ENCODE measurements at places on chromosomes 12 and 14. TPM values are rescaled to one million over a fixed set of nuclear protein-coding genes. Genes with fewer than 3 reads are reported as not detected.

DNA sequence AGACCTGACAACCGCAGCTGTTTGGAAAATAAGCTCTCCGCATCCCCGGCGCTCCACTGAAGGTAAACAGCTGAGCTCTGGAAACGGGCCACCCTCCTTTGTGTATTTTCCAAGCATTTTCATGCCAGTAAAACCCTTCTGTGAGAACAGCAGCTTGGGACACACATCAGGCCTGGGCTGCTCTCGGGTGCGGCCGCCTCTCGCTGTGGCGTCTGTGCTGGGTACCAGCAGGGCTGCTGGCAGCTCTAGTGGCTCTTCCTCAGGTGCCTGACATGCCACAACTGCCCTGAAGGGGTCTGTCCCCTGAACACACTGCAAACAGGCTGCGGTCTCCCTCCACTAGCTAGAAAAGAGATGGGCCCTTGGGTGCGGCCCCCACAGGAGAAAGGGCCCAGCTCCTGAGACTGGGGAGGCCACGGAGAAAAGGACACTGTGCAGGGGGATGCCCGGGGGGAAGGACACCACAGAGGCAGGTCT lies 96.3 kb downstream of the ITPK1 start:
- no peak for DNase-seq

DNA sequence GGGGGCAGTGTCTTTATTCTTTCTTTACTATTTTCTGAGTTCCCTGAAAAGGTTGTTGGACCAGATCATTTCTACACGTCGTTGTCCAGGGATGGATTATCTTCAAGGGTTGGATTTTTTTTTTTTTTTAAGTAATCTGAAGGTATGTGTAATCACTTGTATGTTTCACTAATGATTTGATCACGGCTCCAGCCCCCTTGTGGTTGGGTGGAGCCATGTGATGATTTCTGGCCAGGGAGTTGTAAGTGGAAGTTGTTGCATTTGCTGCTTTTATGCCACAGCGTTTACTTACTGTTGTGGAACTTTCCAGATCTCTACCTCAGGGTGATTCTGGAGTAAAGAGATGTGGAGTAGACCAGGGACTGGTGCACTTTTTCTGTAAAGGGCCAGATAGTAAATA lies 390.3 kb downstream of the AACS start:
- no peak for DNase-seq

Gene FGD4
- total RNA-seq: 2.8 TPM

GRCh38 chr12:75489613-75490210 lies 9.2 kb downstream of the GLIPR1 start:
- no peak for DNase-seq

- DNase-seq: no peak
Observed at GRCh38 chr12:43416981-43417380, 135.0 kb downstream of the ADAMTS20 start.

DNA sequence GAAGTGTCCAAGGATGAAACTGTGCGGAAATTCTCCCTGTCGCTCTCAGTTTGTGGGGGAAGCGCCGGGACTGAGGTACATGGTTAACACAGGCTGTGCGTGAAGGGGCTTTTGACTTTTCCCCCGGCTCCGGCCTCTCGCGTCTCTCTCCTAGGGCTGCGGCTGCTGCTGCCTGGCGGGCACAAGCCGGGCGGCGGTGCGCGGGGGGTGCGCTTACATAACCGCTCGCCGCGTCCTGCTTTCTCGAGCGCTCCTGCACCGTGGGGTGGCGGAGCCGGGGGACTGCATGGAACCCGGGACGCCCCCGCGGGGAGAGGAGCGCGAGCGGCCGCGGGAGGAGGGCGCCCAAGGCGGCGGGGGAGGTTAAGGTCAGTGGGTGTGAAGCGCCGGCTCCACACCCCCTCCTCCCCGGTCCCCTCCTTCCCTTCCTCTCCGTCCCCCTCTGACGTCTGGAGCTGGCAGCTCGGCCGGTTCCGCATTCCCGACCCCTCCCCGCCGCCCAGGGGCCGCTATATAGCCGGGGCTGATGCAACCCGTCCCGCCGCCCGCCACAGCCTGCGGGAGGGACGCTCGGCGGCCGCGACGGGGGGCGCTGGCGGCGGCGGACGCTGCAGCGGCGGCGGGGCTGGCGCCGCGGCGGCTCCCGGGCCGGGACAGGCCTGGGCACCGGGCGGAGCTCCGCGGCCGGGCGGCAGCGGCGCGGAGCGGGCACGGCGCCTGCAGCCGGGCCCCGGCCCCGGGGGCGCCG lies at the start of gene JDP2:
Gene JDP2, plus strand, starts transcription at position 541 of the 748 bp plus-strand sequence. CDS start 9,899 bp downstream, outside the sequence.
- DNase-seq: peak; percentile 81

DNA sequence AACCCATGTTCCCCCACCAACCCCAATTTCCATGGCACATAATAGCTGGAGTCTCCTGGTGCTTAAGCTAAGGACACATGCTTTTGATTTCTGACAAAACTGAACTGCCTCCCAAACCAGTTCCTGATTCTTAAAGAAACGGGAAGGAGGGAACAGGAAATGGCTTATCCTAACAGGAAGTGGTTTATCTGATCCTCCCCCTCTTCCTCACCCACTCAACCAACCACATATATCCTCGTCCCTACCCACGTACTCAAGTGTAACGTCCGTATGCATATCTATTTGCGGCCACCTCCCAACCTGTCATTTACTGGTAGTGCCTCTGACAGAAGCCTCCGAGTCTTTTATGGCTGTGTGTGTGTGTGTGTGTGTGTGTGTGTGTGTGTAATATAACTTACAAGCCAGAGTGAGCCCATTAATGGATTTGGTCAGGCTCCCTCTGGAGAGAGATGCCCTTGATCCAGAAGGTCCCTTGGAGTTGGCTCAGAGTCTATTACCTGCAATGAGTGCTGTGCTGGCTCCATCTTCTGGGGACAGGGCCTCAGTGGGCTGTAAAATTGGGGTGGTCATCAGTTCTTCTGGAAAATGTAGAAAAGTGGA lies 7.7 kb downstream of the DAZAP2 start:
- DNase-seq: peak; percentile 16

DNA sequence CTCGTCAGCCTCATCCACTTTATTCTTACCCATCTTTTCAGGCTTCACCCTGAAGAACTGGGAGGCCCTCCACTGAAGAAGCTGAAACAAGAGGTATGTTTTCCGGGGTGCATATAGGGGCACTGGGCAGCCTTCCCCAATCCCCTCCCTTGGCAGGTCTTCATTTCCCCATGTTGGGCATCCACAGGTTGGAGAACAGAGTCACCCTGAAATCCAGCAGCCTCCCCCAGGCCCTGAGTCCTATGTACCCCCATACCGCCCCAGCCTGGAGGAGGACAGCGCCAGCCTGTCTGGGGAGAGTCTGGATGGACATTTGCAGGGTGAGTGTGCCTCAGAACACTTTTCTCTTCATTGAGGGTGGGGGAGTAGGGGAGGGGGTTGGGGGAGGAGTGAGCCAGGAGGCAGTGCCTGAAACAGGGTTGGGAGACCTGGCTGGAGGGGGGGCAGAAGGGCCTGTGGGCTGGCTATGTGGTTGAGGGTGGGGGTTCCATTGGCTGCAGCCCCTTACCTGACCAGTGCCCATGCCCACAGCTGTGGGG lies 4.0 kb downstream of the NAB2 start:
- DNase-seq: no peak

DNA sequence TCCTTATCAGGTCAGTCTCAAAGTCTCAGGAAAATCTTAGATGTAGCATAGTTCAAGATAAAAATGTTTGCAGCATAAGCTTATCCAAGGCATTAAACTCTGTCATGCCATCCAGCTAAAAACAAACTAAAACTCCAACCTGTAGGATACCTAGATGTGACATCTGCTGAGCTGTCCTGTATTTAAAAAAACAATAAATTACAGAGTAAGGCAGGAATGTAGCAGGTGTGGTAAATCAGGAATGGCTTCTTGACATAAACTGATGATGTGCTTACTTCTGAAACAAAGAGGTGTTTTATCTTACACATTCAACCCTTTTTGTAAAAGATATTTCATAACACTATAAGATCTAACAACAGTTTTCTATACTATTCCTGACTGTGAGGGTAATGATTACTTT lies 30.6 kb upstream of the DLGAP5 start:
- DNase-seq: no peak

GRCh38 chr12:113726254-113726819 lies 239.8 kb downstream of the RBM19 start:
- no peak for DNase-seq

DNA sequence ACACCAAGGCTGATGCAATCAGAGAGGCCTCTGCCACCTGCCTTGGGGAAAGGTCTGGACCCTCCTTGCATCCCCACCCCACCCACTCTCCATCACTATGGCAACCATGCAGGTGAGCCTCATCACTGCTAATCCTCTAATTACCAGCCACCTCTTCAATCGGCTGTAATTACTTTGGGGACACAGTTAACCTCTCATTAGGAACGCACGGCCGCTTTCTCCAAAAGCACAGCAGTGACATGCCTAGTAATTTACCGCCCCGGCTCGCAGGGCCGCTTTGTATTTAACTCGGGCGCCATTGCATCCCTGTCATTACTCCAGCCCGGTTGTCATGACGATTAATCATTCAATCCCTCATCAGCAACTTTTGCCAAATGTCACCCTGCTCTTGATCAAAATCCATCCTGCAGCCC lies 36.3 kb upstream of the FAM222A start:
- no peak for DNase-seq

DNA sequence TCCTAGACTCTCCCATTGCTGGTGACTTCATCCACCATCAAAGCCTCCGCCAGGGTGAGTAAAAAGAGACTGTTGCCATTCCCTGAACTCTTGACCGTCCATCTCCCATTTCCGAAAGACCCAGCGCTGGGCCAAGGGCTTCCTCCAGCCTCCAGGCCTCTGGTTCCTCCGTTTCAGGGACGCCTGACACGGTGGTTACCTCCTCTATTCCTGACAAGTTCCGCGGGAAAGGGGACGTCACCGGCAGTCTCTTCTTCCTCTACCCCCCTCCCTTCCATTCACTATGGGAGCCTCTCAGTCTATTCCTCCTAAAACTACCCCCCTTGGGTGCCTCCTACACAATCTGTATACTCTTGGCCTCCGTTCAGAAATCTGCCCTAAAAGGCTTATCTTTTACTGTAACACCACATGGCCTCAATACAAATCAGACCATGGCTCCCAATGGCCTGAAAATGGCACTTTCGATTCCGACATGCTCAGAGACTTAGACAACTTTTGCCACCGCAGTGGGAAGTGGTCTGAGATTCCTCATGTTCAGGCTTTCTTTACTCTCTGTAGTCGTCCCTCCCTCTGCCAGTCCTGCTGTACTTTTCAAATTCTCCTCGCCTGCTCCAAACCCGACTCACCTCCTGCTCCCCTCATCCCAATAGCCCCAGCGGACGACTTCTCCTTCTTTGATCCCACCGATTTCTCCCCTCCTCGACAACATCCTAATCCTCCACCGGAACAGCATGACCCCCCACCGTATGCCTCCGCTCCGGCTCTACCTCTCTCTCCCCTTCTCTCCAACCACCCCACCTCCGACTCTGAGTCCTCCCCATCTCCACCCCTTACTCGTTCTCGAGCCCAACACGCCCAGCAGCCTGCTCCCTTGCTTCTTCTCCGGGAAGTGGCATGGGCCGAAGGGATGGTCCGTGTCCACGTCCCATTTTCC lies 70.4 kb downstream of the MOK start:
- DNase-seq: no peak

DNA sequence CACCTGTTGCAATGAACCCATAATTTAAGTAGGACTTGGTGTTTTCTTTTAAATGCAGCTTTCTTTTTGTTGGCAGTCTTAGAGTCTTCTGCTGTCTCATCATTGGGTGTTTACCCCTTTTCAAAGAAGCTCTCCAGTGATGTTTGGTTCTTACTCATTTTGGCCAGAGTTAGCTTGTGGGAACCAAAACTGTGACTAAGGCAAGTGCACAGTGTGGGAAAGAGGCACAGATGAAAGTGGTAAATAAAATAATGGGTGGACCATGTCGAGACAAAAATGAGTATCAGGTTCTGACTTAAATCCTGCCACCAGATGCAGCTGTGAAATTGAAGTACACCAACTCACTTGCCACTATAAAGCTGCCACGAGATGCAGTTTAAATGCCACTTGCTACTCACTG lies 615.4 kb upstream of the MIS18BP1 start:
- no peak for DNase-seq

DNA sequence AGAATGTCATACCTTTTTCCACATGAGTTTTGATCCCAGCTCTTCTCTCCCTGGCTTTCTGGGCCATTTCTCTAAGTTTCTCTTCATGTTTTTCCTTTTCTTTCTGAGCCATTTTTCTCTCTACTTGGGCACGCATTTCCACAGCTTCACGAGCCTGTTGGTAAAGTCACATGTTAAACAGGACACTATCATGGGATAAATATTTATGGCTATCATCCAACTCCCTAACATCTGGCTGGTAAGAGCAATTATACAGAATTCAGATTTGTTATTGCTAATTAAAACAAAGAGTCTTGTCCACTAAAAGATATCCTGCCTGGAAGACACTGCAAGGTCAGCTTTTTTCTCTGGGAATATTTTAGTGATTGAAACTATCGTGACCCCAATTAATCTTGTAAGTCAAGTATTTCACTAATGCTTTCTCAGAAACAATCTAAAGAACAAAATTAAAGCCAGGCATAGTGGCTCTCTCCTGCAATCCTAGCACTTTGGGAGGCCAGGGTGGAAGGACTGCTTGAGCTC lies 23.1 kb downstream of the SLIRP start:
- DNase-seq: no peak

DNA sequence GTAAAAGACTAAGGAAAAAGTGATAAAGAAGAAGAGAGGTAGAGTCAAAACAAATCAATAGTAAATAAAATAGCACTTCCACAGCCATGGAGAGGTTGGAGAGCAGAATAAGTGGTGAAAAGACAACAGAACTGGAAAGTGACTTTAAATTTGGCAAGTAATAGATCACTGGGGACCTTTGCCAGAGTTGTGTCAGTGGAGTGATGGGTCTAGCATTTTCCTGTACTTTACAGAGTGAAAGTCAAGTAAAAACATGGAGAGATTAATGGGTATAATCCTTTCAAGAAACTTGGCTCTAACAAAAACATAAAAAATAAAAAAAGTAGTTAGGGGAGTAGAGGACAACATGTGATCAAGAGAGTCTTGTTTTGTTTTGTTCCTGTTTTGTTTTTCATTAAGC lies 502.2 kb upstream of the RPL10L start:
- DNase-seq: no peak

Gene TMEM132D
- total RNA-seq: not detected

DNA sequence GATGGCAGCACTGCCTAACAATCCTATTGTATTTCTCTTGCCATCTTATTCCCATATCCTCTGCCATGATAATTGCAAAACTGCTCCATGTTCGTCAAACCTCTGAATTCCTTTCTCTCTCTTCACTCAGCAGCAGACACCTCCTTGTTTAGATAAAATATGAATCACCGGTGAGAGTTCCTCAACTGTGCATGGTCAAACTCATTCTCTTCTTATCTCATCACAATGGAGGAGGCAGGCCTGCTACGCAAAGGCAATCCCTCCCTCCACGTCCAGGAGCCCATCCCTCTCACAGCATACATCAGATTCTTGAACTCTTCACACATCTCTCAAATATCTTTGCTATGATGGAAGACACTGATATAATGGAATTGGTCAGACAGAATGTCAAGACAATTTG lies 90.1 kb upstream of the DAAM1 start:
- DNase-seq: peak; percentile 65

- no peak for DNase-seq
Observed at GRCh38 chr12:65875640-65876071, 51.4 kb downstream of the HMGA2 start.

Gene LRR1
- total RNA-seq: 46.7 TPM

GRCh38 chr14:106459971-106460730 lies 933.8 kb downstream of the TMEM121 start:
- no peak for DNase-seq

All from SJSA1 (cell line).